ENCODE measurements at places on chromosomes 2 and 18.

DNA sequence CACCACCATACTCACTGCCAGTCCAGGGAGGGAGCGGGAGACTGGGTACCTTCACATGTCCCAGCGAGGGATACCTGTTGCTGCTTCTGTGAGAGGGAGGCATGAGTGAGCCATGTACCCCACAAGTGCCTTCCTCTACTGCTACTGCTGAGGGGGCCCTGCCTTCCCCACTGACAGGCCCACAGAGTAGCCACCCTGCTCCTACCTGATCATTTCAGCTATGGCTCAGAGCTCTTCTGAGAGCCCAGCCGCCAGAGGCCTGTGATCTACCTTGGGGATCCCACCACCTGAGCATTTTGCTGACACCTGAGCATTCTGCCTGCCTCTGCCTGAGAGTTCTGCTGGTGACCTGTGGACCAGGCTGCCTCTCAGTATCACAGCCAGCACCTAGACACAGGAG is 137.6 kb downstream of the FSIP2 start:
- DNase-seq = no peak

- peak; percentile 57 for DNase-seq
Observed at GRCh38 chr2:223956300-223956699, 963 bp upstream of the MRPL44 start.

GRCh38 chr18:64203295-64203694 is 54.4 kb upstream of the LINC00305 start:
- DNase-seq = peak; percentile 28

DNA sequence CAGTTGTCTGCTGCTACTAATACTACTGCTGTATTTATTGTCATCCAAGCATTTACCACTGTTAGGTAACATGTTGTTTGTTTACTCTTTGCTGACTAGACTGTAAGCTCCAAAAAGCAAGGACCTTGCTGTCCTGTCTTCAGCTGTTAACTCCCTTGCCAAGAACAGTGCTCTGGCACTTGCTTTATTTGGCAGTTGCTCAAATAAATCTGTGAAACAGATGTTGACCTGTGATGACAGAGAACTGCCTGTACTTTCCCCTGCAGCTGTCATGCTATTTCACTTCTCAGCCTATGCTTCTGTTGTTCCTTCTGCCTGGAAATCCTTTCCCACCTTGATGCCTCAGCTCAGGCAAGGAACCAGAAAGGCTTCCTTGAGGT is 181.2 kb downstream of the ATAD2B start:
- peak; percentile 13 for DNase-seq

- no peak for DNase-seq
Observed at GRCh38 chr18:6569813-6570212, 155.1 kb upstream of the L3MBTL4 start.

GRCh38 chr2:96540136-96540535 is 3.6 kb downstream of the ARID5A start:
- no peak for DNase-seq

- no peak for DNase-seq
Observed at GRCh38 chr2:26471766-26472706, 5.9 kb downstream of the OTOF start.

DNA sequence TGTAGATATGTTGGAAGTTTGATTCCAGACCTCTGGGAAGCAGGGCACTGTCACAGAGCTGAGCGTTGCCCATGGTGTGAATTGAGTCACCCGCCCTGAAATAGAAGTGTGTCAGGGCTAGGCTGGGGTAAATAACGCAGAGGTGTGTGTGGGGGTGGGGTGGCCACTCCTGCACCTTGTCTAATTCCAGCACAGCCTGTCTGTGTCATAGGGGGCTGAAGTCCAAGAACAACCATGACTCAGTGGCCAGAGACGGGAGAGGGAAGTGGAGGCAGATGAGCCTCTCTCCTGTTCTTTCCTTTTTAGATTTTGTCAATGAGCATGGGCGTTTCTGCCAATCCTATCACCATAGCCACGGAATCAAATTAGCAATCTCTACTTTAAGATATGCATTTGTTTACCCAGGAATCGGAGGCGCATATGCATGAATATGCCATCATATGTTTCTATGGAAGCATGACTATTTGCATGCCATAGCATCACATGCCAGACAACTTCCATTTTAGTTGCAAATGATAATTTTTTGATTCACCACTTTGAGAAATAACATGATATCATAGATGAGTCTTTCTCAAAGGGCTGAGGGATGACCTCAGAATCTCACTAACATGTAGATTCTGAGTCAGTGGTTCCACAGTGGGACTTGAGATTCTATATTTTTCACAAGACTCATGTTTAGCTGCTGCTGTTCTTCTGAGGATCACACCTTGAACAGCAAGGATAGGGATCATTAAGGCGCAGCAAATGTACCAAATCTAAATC is 852.9 kb downstream of the DCDC2C start:
- DNase-seq = no peak

All from GM12865 (cell line).